ENCODE measurements at places on chromosomes 1 and 21.

DNA sequence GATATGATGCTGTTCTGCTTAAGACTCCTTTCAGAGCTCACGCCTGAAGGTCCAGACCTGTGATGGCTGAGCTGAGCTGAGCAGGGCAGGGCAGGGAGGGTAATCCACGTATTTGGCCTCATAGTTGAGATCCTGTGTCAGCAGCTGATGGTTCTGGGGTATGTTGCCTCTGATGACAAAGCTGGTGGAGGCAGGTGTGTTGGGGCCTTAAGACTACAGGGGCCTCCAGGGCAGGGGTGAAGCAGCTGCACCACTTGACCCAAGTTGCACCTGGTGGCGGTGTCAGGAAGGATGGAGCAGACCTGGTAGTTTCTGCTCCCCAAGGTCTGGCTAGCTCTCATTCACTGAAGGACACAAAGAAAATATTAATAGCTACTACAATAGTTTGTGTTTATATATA is 57.0 kb downstream of the FCRL5 start:
- peak; percentile 80 for DNase-seq

- no peak for DNase-seq
Observed at GRCh38 chr1:199084293-199084692, 445.5 kb downstream of the PTPRC start.

GRCh38 chr1:96465441-96465840 is 256.1 kb upstream of the PTBP2 start:
- DNase-seq: no peak

- DNase-seq: no peak
Observed at GRCh38 chr1:46133781-46134350, 1.4 kb upstream of the PIK3R3 start.

- DNase-seq: no peak
Observed at GRCh38 chr21:14926186-14926585, 138.6 kb downstream of the NRIP1 start.

GRCh38 chr1:8285103-8285502 is 32.8 kb upstream of the SLC45A1 start:
- DNase-seq: no peak

- DNase-seq: no peak
Observed at GRCh38 chr1:37474697-37475379, 458 bp downstream of the ZC3H12A start.
